Mucosa of descending colon (tissue), 3 donors: ENCODE measurements at places on chromosomes 2 and 18. TPM values are rescaled to one million over a fixed set of nuclear protein-coding genes. Genes with fewer than 3 reads are reported as not detected.
A peak's percentile ranks its signal among the peaks of the same experiment; 100 is the strongest.

Gene CIB4
- not detected for total RNA-seq

Gene DES
- 4,715 TPM for total RNA-seq

Gene GRHL1
- total RNA-seq, result 0.41 TPM

Gene PARD6G
- 2.0 TPM for total RNA-seq

Gene CROCC2
- 0.07 TPM for total RNA-seq

Gene MOGAT1
- not detected for total RNA-seq

Gene CAVIN2
- 6.7 TPM for total RNA-seq

Gene SLC23A3
- total RNA-seq, result 7.6 TPM

Gene MARCO
- 10.4 TPM for total RNA-seq

DNA sequence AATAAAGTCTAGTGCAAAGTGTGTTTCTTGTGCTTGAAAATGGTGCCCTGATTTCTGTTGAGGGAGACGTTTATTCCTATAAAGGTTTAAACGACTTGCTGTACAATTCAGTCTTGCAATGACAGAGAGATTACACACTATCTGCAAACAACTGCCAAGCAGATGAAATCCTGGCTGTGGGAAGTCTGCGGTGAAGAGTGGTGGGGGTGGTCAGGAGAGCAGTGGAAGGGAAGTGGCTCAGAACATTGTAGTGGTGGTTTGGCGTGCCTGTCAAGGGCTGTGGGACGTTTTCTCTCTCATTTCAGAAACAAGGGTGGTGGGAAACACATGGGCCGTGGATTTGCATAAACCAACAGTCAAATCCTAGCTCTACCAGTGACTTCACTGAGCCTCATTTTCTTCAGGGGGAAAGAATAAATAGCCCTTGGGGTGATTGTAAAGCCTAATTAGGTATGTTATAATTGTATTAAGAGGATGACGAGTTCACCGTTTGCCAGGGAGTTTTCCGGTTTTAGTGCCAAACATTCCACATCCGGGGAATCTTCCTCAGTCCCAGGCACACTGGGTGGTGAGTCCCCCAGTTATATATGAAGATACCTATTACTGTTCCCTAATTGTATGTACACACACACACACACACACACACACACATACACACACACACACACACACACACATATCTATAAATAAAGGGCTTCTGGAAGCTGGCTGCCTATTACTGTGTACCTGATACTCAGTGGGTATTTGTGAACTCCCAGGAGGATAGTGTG, 115.0 kb downstream of the SPTBN1 start:
- DNase-seq, result peak; percentile 77

GRCh38 chr2:68857855-68858456, 13.2 kb downstream of the BMP10 start:
- no peak for DNase-seq

DNA sequence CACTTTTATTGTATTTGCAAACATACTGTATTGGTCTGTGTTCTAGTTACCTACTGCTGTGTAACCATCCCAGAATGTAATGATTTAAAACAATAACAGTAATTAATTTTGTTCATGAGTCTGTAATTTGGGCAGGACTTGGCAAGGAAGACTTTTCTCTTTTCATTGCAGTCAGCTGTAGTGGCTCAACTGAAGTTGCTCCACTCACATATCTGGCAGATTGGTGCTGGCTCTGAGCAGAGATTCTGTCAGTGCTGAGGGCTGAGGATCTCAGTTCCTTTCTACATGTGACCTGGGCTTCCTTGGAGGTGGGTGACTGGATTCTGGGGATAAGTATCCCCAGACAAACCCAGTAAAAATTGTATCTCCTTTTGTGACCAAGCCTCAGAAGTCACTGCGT, 26.6 kb downstream of the PTPN4 start:
- DNase-seq, result no peak

DNA sequence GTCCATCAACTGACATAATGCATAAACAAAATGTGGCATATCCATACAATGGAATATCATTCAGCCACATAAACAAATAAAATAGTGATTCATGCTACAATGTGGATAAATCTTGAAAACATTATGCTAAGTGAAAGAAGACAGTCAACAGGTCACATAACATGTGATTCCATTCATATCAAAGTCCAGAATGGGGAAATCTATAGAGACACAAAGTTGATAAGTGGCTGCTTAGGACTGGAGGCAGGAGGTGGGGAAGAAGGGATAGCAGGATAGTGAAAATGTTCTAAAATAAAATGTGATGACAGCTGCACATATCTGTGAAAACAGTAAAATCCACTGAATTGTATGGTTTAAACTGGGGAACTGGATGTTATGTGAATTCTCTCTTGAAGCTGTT, 18.7 kb downstream of the CFAP53 start:
- no peak for DNase-seq

GRCh38 chr2:233853883-233854240, 473 bp downstream of the HJURP start:
- DNase-seq, result no peak

DNA sequence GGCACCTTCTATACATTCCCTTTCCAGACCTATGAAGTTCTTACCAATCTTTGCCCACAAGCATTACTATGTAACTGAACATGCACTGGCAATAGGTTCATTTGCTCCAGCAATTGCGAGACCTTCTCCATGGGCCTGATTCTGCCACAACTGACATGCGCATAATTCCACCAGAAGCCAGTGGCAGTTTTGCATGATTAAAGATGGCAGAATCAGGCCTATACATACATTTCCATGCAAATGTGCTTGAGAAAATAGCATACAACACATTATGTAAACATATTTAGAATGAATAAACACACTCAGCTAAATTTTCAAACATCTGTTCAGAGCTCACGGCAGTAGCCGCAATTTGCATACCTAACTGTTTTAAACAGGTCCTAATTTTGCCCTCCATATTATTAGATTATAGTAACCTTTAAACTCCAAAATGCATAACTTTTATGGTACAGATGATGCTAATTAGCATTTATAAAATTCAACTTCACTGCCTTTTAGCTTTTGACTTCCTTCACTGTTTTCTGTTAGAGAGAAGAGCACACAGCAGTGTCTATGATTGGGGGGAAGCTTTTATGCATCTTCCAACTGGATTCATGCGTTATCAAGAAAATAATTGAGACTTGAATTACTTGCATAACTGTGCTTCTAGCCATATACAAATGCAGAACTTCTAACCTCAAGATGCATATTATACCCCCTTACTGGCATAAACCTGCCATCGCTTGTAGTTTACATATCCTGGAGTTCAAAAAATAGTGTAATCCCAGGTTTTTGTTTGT, 155.3 kb upstream of the CDH19 start:
- no peak for DNase-seq

DNA sequence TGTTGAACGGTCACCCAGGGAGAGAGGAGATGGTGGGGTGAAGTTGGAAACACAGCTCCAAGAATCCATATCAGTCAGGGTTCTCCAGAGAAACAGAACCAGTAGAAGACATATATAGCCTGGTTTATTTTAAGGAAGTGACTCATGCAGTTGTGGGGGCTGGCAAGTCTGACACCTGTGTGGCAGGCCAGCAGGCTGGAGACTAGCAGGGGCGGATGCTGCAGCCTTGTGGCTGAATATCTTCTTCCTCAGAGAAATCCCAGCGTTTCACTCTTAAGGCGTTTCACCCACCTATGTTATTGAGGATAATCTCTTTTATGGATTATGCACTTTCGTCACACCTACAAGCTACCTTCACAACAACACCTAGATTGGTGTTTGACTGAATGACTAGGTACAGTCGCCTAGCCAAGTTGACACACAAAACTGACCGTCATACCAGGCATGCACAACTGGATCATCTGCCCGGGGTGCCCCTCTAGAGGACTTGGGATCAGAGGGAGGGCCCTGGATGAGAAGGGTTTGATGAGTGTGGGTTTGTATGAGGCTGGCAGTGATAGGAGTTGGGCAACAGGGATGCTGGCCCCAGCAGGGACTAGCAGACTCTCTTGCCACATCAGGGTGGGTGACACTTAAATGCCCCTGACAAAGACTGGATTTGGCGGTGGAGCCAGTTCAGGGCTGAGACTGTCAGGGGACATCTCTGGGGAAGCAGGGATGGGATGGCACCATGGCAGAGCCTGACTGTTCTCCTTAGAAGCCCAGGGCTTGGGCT, 23.4 kb downstream of the MROH2A start:
- DNase-seq, result no peak

GRCh38 chr2:180999274-180999964, 19.0 kb downstream of the UBE2E3 start:
- DNase-seq, result no peak
